Stimulated activated CD4-positive, alpha-beta T cell treated with anti-CD3 and anti-CD28 coated beads, Interleukin-12 subunit alpha, Interleukin-12 subunit beta, amount 100 ng/mL, for 24 hours (primary cell): ENCODE measurements at places on chromosomes 5 and 9.

GRCh38 chr9:70113403-70114022 lies 69.9 kb downstream of the MAMDC2 start:
- DNase-seq: no peak

- DNase-seq: no peak
These were observed 223.3 kb downstream of the NDUFS4 start for GRCh38 chr5:53783624-53784228.

DNA sequence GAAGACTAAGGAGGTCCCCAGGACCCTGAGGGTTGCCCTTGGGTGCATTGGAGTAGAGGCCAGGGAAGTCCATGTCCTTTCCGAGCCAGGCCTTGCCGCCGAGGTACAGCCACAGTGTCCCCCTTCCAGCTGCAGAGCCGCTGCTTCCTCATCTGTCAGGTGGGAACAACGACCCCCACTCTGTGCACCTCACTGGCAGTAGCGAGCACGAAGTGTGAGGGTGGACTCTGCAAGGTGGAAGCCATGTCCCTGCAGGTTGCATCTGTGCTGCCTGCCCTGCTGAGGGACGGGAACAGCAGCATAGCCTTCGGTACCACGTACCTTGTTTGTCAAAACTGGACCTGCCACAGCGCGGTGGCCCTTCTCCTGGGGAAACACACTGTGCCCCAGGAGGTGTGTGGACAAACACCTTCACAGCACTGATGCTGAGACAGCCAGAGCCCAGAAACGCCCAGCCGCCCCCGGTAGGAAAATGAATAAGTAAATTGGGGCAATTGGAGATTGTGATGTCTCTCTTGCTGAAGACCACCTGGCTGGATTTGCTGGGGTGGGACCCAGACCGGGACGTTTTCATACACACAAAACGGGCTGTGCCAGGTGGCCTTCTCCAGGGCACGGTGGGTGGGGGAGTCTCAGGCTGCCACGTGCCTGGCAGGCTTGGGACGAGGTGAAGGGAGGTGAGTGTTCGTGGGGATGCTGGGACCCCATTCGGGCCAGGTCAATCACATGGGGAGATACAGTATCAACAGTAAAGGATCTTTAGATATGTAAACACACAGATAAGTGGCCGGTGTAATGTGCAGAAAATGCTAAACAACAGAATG lies 157.3 kb downstream of the RXRA start:
- no peak for DNase-seq

DNA sequence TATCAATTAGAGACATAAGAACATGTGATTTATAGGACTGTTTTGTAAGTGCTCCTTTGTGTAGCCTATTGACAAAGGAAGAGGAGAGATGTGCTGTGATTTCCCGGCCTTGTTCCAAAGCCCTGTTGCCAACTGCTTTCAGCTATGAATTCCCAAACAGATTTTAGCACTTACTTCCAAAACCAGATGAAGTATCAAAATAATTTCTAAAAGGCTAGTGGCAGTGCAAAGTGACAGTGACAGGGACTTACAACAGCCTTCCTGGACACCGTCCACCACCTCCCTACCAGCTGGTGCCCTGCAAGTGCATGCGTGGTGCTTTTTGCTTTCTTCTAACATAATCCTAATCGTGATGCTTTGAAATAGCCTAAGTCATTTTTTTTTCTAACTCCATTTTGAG lies 254.1 kb upstream of the ACTBL2 start:
- DNase-seq: no peak

GRCh38 chr9:33388110-33388994 lies 14.0 kb downstream of the AQP7 start:
- no peak for DNase-seq

- DNase-seq: no peak
These were observed 518.9 kb upstream of the SGCD start for GRCh38 chr5:155807884-155808576.

GRCh38 chr9:114893221-114894010 lies 37.0 kb downstream of the TNFSF8 start:
- no peak for DNase-seq

DNA sequence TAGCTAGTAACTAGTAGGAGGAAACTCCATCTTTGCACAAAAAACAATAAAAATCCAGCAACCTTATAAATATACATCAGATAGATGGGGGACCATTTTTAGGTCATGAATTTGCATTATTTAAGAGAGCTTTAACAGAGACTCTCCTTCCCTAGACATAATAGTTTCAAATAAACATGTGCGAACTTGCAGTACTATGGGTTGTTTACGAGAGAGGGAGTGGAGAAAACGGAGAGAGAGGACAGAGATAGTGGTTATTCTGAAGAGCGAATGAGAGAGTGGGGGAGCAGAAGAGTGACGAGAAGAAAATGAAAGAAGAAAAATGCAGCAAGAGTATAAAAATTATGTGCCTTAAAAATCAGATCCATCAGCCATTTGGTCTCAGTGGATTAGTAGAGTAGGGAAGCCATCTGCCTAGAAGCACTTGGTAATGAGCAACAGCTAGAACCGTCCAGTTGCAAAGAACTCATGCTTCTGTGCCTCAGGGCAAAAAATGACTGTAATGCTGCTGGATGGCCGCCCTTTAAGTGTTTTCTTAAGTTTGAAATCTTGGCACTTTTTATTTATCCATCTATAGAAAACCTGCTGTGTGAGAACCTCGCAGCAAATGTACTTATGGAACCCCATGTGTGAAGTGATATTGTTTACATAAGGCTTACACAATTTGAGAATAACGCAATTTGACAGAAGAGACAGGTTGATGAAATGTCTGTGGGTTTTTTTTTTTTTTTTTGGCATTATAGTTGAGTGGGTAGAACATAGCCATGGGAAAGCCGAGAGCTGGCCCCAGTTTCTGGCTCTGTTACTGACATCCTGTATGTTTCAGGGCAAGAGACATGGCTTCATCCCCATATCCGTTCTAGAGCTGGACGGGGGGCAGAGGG lies 95.6 kb upstream of the ZNF608 start:
- DNase-seq: no peak

GRCh38 chr9:107308461-107308860 lies 25.4 kb downstream of the RAD23B start:
- no peak for DNase-seq

- DNase-seq: no peak
These were observed 11.0 kb upstream of the ABLIM3 start for GRCh38 chr5:149130121-149130914.

GRCh38 chr5:176788091-176788490 lies 22.3 kb upstream of the UNC5A start:
- no peak for DNase-seq

GRCh38 chr9:116796669-116797068 lies 109.6 kb downstream of the TRIM32 start:
- no peak for DNase-seq

DNA sequence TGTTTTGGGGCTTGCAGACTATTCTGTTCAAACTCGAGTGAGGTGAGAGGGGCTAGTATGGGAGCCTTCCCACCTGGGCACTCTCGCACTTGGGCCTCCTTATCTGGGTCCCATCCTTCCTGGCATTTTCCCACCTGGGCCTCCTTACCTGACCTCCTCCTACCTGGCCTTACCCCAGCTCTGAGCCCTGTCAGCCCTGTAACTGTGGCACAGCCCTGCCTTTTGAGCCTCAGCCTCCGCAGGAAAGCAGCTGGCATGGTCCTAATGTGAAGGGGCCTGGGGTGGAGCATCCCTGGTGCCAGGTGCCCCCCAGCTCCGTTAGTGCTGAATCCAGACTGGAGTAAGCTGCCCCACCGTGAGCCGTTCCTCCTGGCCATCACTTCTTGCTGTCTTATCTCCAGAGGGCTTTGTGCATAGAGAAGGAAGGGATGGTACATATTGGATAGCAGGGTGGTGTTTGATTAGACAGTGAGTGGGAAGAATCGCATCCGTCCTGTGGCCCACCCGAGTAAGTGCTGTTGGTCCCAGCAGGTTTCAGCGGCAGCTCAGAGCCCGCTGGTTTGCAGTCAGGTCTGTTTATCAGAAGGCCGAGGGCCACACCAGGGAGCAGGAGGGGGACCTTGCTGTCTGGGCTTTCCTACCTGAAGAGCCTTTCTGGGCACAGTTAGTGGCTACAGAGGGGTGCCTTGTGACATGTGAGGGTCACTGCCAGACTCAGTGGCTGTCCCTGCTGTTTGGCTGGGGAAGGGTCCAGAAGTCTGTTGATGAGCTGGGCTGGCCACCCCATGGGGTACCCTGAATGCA lies 76.5 kb downstream of the WNK2 start:
- DNase-seq: no peak

DNA sequence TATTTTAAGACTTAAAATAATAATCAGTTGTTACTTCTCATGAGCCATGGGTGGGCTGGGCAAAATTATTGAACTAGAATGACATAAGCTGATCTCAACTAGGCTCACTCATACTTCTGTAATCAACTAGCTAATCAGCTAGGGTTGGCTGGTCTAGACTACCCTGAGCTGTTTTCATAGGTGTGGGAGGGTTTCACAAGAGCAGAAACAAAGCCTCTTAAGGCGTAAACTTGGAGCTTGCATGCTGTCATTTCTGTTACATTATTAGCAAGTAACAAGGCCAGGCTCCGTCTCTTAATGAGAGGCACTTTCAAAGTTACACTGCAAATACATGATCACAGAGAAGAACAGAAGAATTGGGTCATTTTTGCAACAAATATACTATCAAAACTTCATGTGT lies 57.2 kb upstream of the GHR start:
- DNase-seq: no peak

- no peak for DNase-seq
These were observed 60.8 kb downstream of the MARCHF3 start for GRCh38 chr5:126969548-126969947.

- DNase-seq: no peak
These were observed 208.3 kb downstream of the ATP10B start for GRCh38 chr5:160643616-160644240.

DNA sequence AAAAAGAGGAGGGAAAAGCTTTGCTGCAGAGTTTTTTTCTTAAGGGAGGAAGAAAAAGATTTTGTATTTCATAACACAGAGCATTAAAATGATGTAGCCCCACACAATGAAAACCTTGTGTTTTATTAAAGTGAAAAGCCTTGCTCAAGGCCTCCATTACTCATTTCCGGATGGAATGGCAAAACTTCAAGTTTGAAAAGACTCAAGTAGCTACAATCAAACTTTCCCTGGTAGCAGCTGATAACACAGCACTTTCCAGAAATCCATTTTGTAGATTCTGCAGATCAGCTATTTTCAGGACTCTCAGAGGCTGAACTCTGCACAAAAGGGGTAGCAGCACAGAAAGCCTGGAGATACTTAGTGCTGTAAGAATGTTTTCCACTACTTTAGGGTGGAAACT lies 374.8 kb downstream of the NFIB start:
- no peak for DNase-seq

GRCh38 chr9:78030296-78030552 lies 1.4 kb downstream of the GNAQ start:
- DNase-seq: no peak

GRCh38 chr9:127977884-127978647 lies 2.7 kb downstream of the EEIG1 start:
- DNase-seq: no peak

GRCh38 chr5:1101961-1102713 lies 9.7 kb downstream of the SLC12A7 start:
- no peak for DNase-seq

GRCh38 chr9:90898228-90898627 lies 96.6 kb downstream of the SYK start:
- DNase-seq: no peak

GRCh38 chr5:154524181-154524580 lies 46.2 kb upstream of the HAND1 start:
- no peak for DNase-seq

DNA sequence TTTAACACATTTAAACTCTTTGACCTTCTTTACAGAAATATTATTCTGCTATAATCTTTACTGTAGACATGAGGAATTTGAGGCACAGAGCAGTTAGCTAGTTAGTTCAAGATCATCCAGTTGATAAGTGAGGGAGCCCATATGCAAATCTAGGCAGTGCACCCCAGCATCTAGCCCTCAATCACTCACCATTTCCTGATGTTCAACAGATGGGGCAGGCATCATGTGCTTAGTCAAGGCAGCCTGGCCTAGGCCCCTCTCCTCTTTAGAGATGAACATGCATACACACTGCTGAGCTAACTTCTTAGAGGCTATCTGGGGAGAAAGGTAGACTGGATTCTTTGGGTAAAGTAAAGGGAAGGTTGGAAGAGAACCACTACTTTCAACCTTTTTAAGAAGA lies 206.8 kb upstream of the SLC24A2 start:
- no peak for DNase-seq

DNA sequence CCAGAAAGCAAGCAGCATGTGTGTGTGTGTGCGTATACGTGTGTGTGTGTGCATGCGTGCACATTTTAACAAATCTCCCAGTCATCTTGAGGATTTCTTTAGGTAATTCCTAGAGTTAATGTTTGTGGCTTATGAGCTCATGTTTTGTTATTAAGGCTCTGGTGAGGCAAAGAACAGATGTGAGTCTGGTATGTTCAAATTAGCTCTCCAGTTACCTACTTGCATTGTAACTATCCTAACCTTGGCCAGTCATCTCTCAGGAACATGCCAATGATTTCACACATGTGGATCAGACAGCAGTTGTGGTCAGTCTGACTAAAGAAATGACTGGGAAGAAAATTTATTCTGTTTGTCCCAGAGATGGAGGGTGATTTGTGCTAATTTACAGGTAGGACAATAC lies 163.1 kb downstream of the IZUMO3 start:
- DNase-seq: no peak

- no peak for DNase-seq
These were observed 1325.0 kb upstream of the DMAC1 start for GRCh38 chr9:9124616-9125015.

DNA sequence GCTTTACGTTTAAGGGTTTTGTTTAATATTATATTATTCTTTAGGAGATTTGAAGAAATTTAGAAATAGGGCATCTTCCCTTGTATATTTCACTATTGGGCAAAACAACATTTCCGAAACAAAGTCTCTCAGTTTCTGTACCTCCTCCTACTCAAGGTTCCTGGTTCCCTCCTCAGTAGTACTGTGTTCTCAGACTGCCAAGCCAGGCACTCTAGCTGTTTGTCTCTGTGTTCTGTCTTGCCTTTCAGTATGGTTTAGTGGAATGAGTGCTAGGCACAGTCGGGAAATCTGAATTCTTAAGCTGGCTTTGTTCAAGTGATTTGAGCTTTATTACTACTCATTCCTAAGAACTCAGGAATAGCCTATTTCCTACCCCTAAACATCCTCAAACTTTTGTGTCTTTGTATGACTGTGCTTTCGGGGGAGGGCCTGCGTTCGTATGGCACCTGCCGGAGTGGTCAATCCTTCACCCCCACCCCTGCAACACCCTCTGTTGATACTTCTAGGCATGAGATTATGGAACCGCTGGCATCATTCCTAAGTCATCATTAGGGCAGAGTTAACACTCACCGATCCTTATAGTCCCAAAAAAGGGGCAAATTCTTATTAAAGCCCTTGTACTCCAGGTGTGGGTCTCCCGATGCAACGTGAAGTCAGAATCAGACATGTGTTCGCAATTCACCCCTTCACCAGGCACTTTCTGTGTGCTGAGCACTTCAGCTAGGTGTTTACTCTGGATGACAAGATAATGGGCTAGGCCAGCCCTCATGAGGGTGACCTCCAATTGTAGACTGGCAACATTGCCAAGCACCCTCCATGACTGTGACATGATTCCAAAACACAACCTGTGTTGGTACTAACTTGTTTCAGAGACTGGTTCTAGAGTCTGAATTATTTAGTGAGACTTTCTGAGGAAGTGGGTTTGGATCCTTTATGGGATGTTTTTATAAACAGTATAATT lies 24.5 kb downstream of the SNX18 start:
- DNase-seq: no peak

- no peak for DNase-seq
These were observed 196.1 kb downstream of the PCSK5 start for GRCh38 chr9:76086539-76086938.

GRCh38 chr9:24625097-24625496 lies 79.4 kb upstream of the IZUMO3 start:
- DNase-seq: no peak
